Aorta (tissue), 5 donors: ENCODE measurements at places on chromosomes 12 and 14. TPM values are rescaled to one million over a fixed set of nuclear protein-coding genes. Genes with fewer than 3 reads are reported as not detected.

- H3K27me3 ChIP-seq: no peaks in the 10 kb centered on the region
- H3K27ac ChIP-seq: no peak overlapping the region
- H3K36me3 ChIP-seq: no peaks in the 10 kb centered on the region
- H3K4me3 ChIP-seq: no peak overlapping the region
These were observed 2.8 kb downstream of the NUDT14 start for GRCh38 chr14:105178069-105178867.

DNA sequence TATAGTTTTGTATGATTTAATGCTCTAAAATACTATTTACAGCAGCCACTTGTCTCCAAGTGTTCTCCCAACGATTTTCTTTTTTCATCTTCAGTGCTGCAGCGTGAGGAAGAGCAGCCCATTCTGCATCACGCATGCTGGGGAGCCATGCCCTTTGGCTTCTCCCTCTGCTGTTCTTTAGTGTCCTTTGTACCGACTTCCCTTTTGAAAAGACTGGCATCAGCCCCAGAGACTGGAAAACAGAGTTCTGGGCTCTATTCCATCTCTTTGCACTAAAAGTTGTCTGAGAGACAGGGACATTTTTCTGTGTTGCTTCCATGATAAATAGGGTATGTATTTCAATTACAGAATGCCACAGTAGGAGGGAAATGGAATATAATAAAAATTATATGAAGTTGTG, 105.1 kb downstream of the RERG start:
- H3K27me3 ChIP-seq: no peaks in the 10 kb centered on the region
- no peak overlapping the region for H3K27ac ChIP-seq
- H3K4me3 ChIP-seq: no peak overlapping the region

- no peaks in the 10 kb centered on the region for H3K4me1 ChIP-seq
- H3K27me3 ChIP-seq: no peaks in the 10 kb centered on the region
- H3K27ac ChIP-seq: no peak overlapping the region
- DNase-seq: no peak
- no peaks in the 10 kb centered on the region for H3K36me3 ChIP-seq
- H3K4me3 ChIP-seq: no peak overlapping the region
These were observed 131.1 kb downstream of the PRKCH start for GRCh38 chr14:61452452-61452851.

DNA sequence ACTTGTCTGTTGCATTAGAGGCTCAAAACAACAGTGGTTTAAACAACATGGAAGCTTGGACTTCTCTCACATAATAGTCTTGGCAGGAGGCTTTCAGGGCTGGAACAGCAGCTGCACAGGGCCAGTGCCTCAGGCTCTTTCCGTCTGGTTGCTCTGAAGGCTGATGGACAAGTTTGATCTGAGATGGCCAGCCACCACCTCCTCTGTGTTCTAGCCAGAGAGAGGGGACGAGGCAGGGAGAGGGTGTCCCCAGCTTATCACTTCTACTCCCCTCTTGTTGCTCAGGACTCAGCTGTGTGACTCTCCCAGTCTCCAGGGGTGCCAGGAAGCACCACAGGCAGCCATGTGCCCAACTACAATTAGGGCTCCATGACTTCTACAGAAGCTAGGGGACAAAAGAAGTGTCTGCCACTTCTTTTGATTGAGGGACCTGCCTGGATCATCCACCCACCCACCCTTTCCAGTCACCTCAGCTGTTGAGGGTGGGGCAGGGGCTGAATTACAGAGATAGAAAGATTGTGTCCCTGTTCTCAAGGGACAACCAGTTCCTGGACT, 46.6 kb downstream of the SMIM41 start:
- no peak overlapping the region for H3K27ac ChIP-seq
- H3K4me3 ChIP-seq: no peak overlapping the region
- H3K27me3 ChIP-seq: no peaks in the 10 kb centered on the region
- H3K36me3 ChIP-seq: no peaks in the 10 kb centered on the region
- no peak for DNase-seq
- no peaks in the 10 kb centered on the region for H3K4me1 ChIP-seq

GRCh38 chr12:97680751-97681150, 218.1 kb downstream of the RMST start:
- no peaks in the 10 kb centered on the region for H3K27me3 ChIP-seq
- no peak for DNase-seq
- no peaks in the 10 kb centered on the region for H3K36me3 ChIP-seq
- no peak overlapping the region for H3K4me3 ChIP-seq

- no peaks in the 10 kb centered on the region for H3K27me3 ChIP-seq
- H3K27ac ChIP-seq: no peak overlapping the region
- no peaks in the 10 kb centered on the region for H3K4me1 ChIP-seq
- no peak overlapping the region for H3K4me3 ChIP-seq
- peak; percentile 59 for DNase-seq
These were observed 106.1 kb upstream of the RFLNA start for GRCh38 chr12:124188561-124189405.

DNA sequence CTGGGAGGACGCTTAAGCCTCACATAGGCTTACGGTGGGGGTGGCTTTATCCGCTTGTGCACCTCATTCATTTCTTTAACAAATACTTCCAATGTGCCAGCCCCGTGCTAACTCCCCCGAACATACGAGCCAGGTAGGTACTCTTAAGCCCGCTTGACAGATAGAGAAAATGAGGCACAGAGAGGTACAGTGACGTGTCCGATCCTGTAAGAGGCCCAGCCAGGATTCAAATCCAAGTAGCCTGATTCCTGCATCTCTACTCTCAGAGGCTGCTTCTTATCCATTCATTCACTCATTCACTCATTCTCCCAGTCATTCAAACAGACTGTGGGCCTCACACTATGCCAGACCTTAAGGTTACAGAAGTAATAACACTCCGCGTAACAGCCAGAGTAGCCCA, 477 bp downstream of the OAS3 start:
- no peak for DNase-seq
- no peak overlapping the region for H3K27ac ChIP-seq
- H3K27me3 ChIP-seq: no peaks in the 10 kb centered on the region
- peak overlapping the region; percentile 49 for H3K4me3 ChIP-seq

- H3K4me1 ChIP-seq: no peaks in the 10 kb centered on the region
- H3K36me3 ChIP-seq: peaks cover 4% of the 10 kb centered on the region
- no peak overlapping the region for H3K27ac ChIP-seq
- DNase-seq: no peak
- no peak overlapping the region for H3K4me3 ChIP-seq
These were observed 19.6 kb downstream of the HCFC2 start for GRCh38 chr12:104083769-104084475.

DNA sequence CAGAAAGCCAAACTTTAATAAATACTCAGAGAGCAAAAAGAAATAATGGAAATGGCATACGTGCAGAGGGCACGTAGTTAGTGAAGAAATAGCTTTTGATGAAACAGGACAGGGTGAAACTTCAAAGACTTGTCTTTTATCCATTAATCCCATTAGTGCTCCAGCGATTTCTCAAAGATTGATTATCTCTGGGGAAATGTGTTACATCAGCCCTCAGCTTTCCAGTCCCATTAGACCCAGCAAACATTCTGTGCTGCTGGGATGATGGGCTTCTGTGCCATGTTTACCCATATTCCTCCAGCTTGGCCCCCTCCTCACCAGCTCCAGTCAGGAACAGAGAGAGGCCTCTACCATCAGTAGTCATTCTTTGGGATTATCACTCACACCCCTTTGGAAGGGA, 113.1 kb downstream of the CACNA1C start:
- H3K36me3 ChIP-seq: no peaks in the 10 kb centered on the region
- no peak for DNase-seq
- H3K4me1 ChIP-seq: peaks cover 32% of the 10 kb centered on the region
- peak overlapping the region; percentile 43 for H3K27ac ChIP-seq
- H3K27me3 ChIP-seq: no peaks in the 10 kb centered on the region

DNA sequence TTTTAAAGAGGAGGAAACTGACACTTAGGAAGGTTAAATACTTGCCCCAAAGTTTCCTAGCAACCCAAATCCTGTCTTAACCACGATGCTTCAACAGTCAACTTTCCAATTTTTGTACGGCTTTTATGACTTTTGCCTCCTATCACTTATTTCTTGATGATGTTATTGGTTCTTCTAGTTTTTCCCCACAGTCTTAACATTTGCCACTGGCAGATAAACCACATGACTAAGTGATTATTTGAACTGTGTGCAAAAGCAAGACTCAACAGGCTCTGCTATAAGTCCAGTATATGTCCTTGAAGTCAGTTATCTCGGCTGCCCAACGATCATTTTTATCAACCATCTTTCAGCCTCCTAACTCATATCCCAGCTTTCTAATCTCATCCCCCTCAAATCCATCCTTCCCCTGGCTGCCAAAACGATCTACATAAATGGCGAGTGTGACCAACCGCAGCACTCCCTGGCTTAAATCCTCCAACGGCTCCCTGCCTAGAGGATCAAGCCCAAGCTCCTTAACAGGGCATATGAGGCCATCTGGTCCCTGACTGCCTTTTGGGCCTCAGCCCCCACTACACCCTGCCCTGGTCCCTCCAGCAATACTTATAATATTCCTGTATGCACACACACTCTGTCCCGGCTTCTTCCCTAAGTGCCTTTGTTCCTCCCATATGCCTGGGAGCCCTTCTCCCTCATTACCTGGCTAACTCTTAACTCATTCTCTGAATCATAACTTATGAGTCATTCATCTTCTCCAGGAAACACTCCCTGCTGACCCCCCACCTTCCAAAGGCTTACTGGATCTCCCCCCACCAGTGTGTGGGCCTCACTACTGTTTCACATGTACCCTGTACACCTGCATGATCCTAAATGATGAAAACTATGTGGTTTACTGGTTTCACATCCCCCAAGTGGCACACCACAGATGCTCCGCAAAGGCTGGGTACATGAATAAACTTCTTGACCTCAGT, 8.8 kb downstream of the VPS37B start:
- H3K4me3 ChIP-seq: no peak overlapping the region
- H3K4me1 ChIP-seq: peaks cover 24% of the 10 kb centered on the region
- H3K27ac ChIP-seq: no peak overlapping the region
- no peaks in the 10 kb centered on the region for H3K36me3 ChIP-seq
- no peaks in the 10 kb centered on the region for H3K27me3 ChIP-seq

The SPIC gene
- not detected for total RNA-seq

The TMCC3 gene
- total RNA-seq: 16.8 TPM

The SLC35F4 gene
- total RNA-seq: not detected

The EEF1AKMT3 gene
- 8.4 TPM for total RNA-seq
